ENCODE measurements at places on chromosomes 3 and 15. TPM values are rescaled to one million over a fixed set of nuclear protein-coding genes. Genes with fewer than 3 reads are reported as not detected.

GRCh38 chr15:85542895-85543331, 162.5 kb downstream of the AKAP13 start:
- no peak for DNase-seq

The SCAANT1 gene
- total RNA-seq = not detected

- no peak for DNase-seq
Observed at GRCh38 chr3:25461946-25462345, 33.9 kb downstream of the RARB start.

DNA sequence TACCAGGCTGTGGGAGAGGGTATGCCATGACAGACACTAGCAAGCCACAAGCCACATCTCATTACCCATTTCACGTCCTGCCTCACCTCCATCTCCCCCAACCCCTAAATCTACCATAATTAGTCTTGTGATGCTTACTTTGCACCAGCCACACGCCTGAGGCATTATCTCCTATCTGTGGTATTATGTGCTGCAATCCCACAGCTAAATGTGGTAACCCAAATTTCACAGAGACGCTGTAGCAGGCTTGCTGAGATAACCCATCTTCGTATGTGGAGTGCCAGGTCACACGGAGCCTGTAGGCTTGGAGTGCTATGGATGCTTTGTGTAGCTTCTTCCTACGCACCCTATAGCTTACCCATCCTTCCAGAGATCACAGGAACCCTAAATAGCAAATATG, 256.7 kb upstream of the KCNH8 start:
- no peak for DNase-seq

The PCLAF gene
- 2.9 TPM for total RNA-seq

DNA sequence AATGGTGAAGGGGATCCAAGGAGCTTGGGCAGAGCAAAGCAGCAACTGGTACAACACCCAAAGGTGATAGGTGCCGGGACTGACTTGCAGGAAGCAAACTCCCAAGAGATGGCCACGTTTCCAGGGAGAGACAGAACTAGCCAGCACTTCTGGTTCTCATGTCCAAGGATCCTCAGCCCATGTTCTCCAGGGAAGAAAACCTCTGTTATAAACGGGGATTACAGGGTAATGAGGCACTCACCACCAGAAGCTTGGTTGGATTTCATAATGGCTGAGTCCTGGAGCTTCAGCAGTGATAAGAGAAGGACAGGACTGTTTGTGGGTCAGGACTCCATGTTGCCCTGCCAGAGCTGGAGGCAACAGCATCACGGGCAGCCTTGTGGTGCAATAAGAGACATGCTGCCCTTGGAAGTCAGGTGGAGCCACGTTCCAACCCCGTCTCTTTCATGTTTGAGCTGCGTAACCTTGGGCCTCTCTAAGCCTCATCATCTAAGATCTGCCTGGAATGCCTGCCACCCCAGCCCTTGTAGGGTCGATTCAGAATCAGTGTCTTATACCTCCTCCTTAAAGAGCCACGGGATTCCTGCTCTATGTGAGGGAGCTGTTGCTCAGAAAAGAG, 181.0 kb downstream of the ABHD5 start:
- no peak for DNase-seq

- no peak for DNase-seq
Observed at GRCh38 chr3:135382621-135383020, 582.9 kb upstream of the PPP2R3A start.

DNA sequence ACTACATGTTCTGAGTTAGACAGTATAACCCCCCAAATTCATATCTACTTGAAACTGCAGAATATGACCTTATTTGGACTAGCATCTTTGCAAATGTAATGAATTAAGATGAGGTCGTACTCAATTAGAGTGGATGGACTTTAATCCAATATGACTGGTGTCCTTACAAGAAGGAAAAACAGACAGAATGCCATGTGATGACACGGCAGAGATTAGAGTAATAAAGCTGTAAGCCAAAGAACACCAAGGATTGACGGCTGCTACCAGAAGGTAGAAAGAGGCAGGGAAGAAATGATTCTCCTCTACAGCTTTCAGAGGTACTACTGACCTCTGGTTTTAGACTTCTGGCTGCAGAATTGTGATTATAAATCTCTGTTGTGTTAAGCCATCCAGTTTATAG, 30.3 kb downstream of the GALK2 start:
- no peak for DNase-seq

DNA sequence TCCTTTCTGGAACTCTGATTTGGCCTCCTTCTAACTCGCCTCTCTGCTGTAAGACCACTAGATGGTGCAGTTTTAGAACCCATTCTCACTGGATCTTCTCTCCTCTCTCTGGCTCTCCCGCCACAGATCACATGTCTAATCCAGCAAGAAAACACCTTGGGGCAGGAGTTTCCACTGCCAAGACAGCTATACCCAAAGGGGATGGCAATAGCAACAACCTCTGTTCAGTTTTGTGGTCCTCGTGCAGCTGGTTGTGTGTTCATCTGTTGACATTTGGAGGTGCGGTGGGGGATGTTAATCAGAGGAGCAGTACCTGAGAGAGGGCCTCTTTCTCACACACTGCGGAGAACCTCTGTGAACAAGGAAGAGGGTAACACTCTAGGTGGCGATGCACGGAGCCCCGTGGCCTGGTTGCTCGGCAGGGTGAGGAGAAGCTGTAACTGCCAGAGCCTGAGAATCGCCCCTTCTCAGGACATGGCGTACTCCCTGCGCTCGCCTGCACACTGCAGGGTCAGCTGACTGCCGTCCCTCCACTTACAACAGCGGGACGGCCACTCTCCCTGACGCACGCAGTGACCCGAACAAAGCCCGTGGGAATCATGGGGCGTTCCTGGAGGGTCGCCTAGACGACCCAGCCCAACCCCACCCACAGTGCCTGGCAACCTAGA, at the start of gene TEX55:
TSS of gene TEX55 (plus strand) at position 666 of the 668 bp plus-strand sequence. CDS start 25 bp downstream, outside the sequence.
- peak; percentile 23 for DNase-seq

- DNase-seq = no peak
Observed at GRCh38 chr3:124014366-124014942, 22.5 kb upstream of the ROPN1 start.

GRCh38 chr15:38705436-38706219, 141.0 kb upstream of the RASGRP1 start:
- no peak for DNase-seq

- DNase-seq = no peak
Observed at GRCh38 chr3:4950948-4951347, 28.3 kb upstream of the BHLHE40 start.

GRCh38 chr15:51496246-51496645, 126.3 kb downstream of the DMXL2 start:
- DNase-seq = no peak

DNA sequence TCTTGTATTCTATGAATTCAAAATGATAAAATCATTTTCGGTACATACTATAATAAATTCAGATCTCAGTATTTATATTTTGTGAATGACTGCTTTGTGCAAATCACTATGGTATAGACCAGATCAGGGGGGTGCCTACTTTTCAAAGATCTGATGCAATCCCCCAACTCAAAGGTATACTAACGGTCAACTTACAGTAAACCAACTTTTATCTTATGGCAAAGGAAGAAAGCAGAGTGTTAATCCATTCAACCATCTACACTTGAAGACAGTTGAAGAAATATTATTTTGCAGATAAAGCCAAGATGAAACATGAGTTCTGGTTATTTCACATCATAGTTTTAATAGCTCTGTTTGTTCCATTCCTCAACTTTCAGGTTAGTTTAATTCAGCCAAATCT, 197.1 kb downstream of the MEX3B start:
- no peak for DNase-seq

- peak; percentile 10 for DNase-seq
Observed at GRCh38 chr3:150059729-150060128, 89.0 kb upstream of the PFN2 start.

GRCh38 chr3:134307425-134307824, 56.8 kb upstream of the RYK start:
- DNase-seq = no peak

The KLHL6 gene
- total RNA-seq = 0.41 TPM

The LINGO1 gene
- total RNA-seq = 32.6 TPM

The FGD5 gene
- total RNA-seq = 2.9 TPM

The ACOX2 gene
- 1.6 TPM for total RNA-seq

DNA sequence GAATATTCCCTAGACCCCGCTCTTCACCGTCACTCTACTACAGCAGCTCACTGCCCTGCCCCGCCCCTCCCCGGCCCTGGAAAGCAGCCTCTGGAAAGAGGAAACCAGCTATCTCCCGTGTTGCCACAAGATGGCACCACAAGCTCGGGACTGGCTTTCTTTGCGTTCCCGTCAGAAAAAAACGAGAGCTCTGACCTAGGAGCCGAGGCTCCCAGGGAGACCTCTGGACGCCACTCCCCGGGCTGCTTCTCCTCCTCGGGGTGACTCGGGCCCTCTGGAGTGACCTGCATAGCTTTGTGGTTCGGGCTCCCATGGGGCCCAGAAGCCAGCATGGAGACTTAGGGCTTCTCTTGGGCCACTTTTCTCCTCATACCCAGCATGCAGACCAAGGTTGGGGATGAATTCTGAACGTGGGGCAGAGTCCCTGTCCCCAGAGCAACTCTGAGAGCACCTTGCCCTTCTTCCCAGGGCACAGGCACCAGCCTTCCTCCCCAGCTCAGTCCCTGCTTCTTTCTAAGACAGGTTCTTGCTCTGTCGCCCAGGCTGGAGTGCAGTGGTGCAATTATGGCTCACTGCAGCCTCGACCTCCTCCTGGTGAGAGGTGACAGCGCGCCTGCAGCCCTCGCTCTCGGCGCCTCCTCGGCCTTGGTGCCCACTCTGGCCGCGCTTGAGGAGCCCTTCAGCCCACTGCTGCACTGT, 19.0 kb downstream of the STOML1 start:
- peak; percentile 78 for DNase-seq

GRCh38 chr3:180631317-180631716, 29.4 kb downstream of the TTC14 start:
- no peak for DNase-seq

GRCh38 chr3:176767385-176767784, 429.9 kb downstream of the TBL1XR1 start:
- no peak for DNase-seq

DNA sequence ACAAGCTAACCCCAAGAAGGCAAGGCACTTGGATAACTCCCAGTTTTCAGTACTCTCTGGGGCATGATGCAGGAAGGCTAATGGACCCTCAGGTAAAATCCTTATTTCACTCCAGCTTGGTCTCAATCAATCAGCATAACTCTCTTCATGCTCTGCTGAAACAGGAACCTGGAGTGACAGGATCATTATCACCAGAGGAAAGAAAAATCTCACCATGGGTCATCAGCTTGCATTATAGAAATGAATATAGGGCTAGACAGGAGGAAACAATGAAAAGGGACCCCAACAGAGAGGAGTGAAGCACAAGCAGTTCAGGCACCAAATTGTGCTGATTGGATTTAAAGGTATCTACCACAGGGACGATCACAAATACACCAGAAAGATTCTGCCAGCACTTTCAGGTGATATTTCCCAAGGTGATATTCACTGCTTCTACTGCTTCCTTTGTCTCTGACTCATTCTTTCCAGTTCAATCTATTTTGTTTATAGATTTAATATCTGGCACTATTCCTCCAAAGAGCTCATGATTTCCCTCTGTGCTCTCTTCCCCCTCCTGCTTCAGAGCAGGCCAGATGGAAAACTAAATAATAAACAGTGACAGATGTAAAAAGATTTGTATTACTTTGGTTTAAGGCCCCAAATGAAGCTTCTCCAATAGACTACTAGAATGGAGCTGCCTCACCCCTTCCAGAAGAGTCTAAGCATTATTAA, 22.9 kb upstream of the THUMPD3 start:
- DNase-seq = no peak

DNA sequence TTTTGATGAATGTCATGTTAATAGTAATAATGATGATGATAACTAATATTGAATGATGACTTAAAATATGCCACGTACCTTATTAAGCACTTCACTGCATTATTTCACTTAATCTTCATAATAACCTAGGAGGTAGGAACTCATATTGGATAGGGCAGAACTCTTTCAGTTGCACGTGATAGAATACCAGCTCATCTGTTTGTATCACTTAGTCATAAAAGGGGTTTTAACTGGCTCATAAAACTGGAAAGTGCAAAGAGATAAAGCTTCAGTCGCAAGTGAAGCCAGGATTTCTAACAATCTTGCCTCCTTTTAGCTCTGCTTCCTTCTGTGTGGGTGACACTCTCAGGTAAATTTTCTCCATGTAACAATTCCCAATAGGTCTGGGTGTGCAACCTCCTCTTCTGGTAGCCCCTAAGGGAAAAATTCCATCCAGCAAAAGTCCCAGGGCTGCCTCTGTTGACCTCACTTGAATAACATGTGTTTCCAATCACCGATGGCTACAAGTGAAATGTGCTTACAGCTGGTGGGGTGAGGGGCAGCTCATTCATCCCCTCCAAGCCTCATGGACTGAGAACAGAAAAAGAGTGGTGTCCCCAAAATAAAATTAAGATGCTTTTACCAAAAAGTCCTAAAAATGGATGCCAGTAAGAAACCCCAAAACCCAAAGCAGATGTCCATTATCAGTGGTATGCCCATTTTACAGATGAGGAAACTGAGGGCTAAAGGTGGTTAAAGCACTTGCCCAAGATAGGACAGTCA, 9.3 kb downstream of the GXYLT2 start:
- DNase-seq = no peak

The WDR49 gene
- 10.6 TPM for total RNA-seq

The KIF15 gene
- 6.9 TPM for total RNA-seq

The SLCO3A1 gene
- 9.8 TPM for total RNA-seq

The TXNRD3 gene
- total RNA-seq = 19.2 TPM

The AGTR1 gene
- 0.41 TPM for total RNA-seq

GRCh38 chr3:116405231-116405630, 40.1 kb downstream of the LSAMP start:
- no peak for DNase-seq

- no peak for DNase-seq
Observed at GRCh38 chr15:90808517-90809235, 59.7 kb upstream of the FURIN start.

The GOLGA8O gene
- under 0.01 TPM for total RNA-seq

DNA sequence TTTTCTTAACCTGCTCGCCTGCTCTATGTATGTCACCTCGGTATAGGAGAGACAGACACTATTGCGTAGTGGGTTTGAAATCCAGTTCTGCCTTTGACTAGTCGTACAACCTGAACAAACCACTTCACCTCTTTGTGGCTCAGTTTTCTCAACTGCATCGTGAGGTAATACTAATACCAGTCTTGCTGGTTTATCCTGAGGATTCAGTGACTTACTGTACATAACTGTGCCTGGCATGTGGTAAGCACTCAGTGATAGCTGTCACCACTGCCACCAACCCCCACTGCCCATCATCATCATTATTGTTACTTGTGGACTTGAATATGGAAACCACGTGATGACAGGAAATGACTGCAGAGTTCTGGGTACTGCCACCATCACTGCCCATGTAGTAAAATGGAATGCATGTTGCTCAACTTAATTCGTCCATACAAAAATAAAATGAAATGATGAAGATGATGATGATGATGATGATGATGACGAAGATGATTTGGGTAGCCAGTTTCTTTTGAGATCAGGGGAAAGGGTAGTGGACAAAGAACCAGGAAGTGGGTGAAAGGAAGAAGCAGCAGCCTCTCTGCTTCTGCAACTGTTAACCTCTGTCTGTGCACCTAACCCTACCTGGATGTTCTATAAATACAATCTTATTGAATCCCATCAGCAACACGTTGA, 228.1 kb downstream of the FEZF2 start:
- no peak for DNase-seq

The TGM4 gene
- total RNA-seq = not detected

GRCh38 chr15:36053746-36054145, 507.8 kb upstream of the DPH6 start:
- DNase-seq = no peak

The GPR171 gene
- total RNA-seq = not detected
